ENCODE measurements at places on chromosomes 4 and X. TPM values are rescaled to one million over a fixed set of nuclear protein-coding genes. Genes with fewer than 3 reads are reported as not detected.

MAGEC3 gene
- total RNA-seq, result not detected

DDX53 gene
- total RNA-seq, result not detected

LINC00632 gene
- total RNA-seq, result under 0.01 TPM

SSX1 gene
- not detected for total RNA-seq

UGT2B10 gene
- total RNA-seq, result not detected

MAGEA12 gene
- total RNA-seq, result not detected

GCNA gene
- total RNA-seq, result 1.9 TPM

MAGEB2 gene
- not detected for total RNA-seq

PDCL2 gene
- 0.34 TPM for total RNA-seq

MAGEA9B gene
- total RNA-seq, result not detected

CLDN22 gene
- total RNA-seq, result not detected

MTMR8 gene
- 1.1 TPM for total RNA-seq

USP51 gene
- under 0.01 TPM for total RNA-seq

ADH1B gene
- total RNA-seq, result not detected

TAF7L gene
- total RNA-seq, result under 0.01 TPM

RTL9 gene
- under 0.01 TPM for total RNA-seq

TCEAL8 gene
- total RNA-seq, result 68.0 TPM

MAP9 gene
- 7.2 TPM for total RNA-seq

RGS12 gene
- 34.9 TPM for total RNA-seq

Measured in nasal cavity respiratory epithelium epithelial cell of viscerocranial mucosa (primary cell).